ENCODE measurements at places on chromosomes 11 and 22.

DNA sequence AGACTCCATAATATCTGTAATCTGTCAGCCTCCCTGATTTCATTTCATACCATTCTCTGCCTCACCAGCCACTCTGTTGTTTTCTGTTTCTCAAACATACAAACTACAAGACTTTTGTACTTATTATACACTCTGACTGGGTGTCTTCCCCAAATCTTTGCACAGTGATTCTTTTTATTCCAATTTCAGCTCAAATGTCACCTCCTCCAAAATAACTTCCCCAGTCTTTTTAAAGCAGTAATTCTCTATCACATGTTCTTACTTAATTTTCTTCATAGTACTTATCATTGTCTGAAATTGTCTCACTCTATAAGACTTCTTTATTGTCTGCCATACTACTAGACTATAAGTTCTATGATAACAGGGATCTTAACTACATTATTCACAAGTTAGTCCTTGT, 19.6 kb downstream of the SOX6 start:
- no peak for DNase-seq

DNA sequence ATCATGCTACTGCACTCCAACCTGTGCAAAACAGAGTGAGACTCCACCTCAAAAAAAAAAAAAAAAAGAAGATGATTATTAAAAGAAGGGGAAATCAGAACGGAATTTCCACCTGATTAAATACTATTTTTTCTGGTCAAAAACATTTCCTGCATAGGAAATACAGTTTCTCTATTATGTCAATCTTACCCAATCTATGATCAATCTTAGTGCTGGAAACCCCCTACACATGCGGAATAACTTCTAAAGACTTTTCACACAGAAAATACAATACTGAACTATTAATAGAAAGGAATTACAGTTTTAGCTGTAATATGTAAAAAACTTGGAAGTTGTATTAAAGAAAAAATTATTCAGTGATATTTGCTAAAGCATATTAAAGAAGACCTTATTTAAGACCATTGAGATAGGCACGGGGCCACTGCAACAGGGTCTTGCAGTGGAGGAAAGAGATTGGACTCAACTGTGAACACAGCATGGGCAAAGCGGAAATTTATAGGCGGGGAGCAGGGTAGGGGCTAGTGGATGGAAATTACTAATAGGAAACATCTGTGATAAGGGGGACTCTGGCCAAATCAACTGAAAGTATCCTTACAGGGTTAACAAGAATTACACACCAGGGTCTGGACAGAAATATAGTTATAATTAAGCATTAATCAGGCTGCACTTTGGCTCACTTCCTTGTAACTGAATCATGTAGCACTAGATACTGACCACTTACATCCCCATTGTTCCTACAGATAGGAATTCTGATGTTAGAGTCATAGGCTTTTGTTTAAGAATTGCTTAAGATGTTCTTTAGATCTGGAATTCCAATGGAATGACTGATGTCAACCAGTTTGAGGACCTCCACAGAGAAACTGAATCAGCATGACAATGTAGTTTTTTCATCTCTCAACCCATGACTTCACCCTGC, 411.5 kb upstream of the DDI1 start:
- peak; percentile 52 for DNase-seq

- DNase-seq, result no peak
Measured at GRCh38 chr11:111542606-111543275, 2.2 kb downstream of the LAYN start.

DNA sequence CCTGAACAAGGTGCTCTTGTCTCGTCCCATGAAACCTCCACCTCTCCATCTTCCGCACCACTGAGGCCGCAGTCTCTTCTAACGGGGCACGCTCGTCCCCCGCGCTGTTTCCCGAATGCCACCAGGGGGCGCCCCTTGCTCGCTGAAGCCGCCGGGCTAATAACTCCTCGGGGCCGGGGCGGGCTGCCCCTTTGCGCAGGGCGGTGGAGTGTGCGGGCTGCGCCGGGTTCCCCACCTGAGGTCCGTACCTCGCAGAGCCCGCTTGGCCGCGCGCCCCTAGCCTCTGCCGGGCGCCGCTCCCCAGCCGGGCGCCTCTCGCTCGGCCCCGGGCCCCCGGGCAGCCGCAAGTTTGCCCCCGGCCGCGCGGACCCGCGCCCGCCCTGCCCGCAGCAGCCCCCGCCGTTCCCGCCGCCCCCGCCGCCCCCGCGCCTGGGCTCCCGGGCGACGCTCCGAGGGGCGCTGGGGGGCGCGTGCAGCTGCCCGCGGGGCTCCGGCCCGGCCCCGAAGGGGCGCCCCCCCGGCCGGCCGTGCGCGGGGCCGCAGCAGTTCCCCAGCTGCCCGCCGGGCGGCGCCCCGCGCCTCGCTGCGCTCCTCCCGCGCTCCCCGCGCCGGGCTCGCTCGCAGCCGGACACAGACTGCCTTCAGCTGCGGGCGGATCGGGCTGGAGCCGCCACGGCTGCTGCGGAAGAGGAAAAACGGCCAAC, at the start of gene GRIK4:
Gene GRIK4, plus strand, starts transcription at position 633 of the 704 bp plus-strand sequence. CDS start 148,571 bp downstream, outside the sequence.
- DNase-seq, result no peak

GRCh38 chr11:118193910-118194566, 17.6 kb upstream of the SCN2B start:
- no peak for DNase-seq

GRCh38 chr11:104015649-104016415, 20.6 kb upstream of the DDI1 start:
- no peak for DNase-seq

DNA sequence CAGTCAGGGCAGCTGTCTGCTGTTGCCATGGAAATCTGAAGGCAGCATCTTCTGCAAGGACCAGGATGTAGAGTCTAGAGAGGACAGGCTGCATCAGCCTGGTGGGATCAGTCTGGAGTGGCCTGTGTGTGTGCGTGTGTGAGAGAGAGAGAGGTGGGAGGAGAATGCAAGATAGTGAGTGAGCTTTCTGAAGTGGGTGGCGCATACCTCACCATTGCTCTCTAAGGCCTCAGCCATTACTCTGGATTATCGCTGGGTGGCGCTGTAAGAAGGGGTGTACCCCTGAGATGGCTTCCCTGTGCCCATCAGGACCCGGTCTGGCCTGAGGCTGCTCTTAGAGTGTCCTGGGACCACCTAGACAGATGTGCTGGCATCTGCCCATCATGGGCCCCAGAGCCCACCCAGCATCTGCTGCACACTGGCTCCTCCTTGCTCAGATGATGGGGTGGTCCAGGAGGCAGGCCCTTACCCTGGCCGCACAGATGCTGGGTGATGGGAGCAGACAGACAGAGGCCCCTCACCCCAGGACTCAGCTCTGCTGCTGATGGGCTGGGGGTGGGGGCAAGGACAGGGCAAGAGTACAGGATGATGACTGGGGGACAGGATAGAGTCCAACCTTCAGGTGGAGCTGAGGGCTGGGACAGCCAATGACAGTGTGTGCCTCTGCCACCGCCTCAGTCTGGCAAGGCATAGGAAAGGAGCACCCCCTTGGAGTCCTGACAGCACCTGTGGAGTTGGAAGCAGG, 25.7 kb upstream of the TUB start:
- no peak for DNase-seq

DNA sequence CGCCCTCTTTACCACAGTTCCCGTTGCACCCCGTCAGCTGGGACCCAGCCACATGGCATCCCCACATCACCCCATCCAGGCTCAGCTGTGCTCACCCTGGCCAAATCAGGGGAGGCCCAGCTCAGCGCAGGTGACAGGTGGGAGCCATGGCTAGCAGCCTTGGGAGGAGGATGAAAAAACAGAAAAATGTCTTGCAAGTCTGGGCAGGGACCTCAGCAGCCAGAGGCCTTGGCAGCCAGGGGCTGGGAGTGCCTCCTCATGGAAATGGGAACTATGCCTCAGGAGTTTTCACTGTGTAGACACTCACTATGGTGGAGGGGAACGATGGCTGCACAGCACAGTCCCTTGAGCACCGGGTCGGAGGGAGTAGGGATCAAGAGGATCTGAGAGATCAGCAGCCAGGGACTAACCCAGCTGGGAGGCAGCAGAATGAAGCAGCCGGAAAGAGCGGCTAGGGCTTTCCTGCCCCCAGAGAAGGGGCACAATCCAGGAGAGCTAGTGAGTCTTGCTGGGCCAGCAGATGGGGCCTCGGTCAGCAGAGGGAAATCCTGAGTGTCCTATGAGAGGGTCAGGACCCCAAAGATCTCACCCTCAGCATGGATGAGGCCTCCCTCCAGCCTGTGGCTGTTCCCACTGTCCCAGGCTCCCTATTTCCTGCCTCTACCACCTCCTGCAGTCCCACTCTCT, 6.2 kb upstream of the FTH1 start:
- no peak for DNase-seq

DNA sequence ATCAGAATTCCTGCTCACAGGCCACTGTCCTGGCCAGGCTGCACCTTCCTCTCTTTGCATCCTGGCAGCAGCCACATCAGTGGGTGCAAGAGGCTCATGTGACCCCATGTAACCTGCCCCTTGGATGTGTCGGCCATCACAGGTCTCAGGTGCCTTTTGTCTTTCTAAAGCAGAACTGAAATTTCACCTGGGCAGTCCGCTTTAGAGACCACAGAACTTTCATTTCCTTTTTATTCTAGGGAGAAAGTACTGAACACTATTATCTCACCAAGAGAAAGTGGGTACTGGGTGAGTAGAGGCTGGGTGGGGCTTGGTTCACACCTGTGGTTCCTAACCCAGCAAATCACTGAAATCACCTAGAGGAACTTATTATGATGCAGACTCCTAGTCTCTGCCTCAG, 51.7 kb upstream of the NUP160 start:
- DNase-seq, result no peak

GRCh38 chr11:76048763-76049162, 157.5 kb downstream of the WNT11 start:
- DNase-seq, result no peak

- DNase-seq, result no peak
Measured at GRCh38 chr22:47036936-47037485, 274.6 kb downstream of the TBC1D22A start.

- no peak for DNase-seq
Measured at GRCh38 chr11:111696556-111696955, 69.6 kb downstream of the PPP2R1B start.

DNA sequence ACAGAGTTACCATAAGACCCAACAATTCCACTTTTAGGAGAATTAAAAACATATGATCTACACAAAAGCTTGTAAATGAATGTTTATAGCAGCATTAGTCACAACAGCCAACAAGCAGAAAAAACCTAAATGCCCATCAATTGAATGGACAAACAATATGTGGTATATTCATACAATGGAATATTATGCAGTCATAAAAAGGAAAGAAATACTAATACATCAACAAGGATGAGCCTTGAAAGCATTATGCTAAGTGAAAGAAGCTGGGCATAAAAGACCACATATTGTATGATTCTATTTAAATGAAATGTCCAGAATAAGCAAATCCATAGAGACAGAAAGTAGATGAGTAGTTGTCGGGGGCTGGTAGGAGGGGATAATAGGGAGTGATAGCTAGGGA, 5.0 kb downstream of the MPZL2 start:
- no peak for DNase-seq

GRCh38 chr11:129885381-129885780, 10.0 kb downstream of the NFRKB start:
- no peak for DNase-seq

DNA sequence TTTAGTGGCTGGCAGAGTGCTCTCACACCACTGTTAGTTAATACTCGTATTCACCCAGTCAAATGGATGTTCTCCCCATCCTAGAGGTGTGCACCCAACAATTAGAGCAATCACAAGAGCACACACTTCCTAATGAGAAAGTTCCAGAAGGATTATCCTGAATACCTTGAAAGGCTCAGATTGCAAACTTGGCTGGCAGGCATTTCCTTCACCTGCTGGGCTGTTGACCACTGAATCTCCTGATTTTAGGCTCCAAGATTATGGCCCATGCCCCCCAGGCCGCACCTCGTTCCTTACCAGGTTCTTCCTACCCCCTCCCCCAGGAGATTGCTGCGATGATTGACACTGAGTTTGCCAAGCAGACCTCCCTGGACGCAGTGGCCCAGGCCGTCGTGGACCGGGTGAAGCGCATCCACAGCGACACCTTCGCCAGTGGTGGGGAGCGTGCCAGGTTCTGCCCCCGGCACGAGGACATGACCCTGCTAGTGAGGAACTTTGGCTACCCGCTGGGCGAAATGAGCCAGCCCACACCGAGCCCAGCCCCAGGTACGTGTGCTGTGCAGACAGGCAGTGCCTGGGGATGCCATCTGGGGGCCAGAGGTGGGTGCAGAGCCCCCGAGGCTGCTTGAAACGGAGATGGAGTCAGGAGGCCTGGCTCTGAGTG, 26.9 kb downstream of the TAB1 start:
- no peak for DNase-seq

DNA sequence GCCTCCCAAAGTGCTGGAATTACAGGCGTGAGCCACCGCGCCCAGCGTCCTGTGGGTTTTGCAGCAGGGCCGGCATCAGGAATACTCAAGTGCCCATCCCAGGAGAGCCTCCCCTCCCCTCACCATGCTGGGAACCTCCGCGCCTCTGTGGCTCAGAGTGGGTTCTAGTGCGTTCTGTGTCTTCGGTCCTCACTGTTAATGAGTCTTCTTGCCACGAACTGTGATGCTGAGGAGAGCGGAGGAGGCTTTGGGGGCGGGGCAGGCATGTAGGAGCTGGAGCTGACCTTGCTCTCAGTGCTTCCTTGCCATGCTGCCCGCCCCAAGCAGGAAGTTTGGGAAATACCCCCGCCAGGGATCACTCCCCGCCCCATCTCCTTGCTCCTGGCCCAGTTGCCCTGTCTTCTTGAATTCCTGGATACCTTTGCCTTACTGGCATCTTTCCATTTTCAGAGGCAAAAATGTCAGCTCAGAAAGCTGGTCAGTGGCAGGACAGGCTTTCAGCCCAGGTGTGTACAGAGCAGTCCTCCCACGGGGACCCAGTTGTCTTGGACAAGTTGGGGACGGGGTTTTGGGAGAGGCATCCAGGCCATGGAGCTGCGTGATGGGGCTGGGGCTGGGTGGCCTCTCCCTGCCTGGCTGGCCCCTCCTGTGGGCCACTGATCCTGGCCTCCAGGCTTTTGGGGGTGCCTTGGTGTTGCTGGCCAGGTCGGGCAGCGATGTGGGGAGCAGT, 5.1 kb downstream of the GRAMD4 start:
- no peak for DNase-seq

GRCh38 chr11:60280412-60280811, at the start of gene MS4A4A:
MS4A4A (plus strand) TSS chr11:60280666; CDS start chr11:60280676, 10 bp downstream.
- no peak for DNase-seq

DNA sequence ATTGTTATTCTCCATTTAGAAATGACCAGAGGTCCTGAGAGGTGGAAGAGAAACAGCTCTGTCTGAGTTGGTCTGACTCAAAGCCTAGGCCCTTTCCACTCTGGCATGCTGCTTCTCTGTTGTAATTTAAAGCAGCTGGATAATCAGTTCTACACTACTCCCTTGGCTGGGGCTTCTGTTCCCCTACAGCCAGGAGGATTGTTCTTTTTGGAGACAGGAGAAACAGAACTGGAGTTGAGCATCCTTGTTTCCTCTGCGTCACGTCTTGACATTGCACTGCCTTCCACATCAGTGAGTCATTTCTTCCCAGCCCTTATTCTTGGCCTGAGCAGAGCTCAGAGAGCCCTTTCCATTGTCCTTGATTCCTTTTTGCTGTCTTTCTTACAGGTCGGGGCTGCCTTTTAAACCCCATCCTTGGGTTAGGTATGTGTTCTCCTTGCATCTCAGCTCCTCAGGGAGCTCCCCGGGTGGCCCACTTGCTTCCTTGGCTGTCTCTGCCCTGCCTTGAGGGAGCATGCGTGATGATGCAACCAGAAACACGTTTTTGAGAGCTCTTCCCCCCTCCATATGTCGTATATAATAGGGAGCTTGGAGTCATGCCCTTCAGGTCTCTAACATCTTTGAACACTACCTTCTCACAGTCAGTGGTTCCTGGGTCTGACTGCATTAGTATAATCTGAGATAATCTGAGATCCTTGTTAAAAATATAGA, 35.7 kb downstream of the CYB5R2 start:
- no peak for DNase-seq

GRCh38 chr22:45895436-45896152, 81.4 kb downstream of the WNT7B start:
- no peak for DNase-seq

GRCh38 chr22:16608931-16609330, 16.3 kb upstream of the CCT8L2 start:
- DNase-seq, result no peak

Measured in iPS DF 19.7 (cell line).